SW 1271 (cell line): ENCODE measurements at places on chromosomes 12 and 14.

DNA sequence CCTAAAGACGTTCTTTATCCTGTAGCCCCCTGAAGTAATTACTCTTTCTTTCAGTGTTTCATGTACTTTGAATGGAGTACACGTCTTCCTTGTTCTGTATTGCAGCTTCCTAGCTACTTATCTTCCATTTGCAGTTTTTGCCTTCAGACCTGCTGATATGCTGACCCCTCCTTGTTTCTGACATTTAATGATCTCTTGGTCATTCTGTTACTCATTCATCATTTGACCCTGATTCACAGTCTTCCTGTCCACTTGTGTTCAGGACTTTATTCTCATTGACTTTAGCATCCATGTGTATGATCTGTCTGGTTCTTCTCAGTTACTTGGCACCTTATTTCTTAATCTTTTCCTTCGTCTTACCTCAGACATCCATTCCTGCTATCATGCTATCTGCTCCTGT lies 22.2 kb downstream of the CPSF2 start:
- DNase-seq: no peak

DNA sequence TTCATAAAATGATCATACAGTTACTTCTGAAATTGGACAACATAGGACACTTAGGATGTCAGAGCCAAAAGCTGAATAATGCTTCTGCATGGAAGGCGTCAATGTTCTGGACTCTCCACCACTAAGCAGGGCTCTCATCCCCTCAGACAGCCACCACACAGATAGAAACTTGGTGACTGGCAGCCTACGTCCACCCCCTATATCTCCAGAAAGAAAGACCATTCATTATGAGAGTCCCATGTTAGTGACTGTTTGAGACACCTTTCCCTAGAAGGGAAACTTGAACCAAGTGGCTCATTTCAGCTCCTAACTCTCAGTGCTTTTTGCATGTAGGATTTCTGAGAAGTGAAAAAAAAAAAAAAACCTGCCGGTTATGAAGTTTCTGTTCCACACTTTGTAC lies 251.0 kb upstream of the FKBP4 start:
- DNase-seq: no peak

- DNase-seq: no peak
Observed at GRCh38 chr12:59393506-59393905, 202.3 kb upstream of the SLC16A7 start.

- no peak for DNase-seq
Observed at GRCh38 chr14:36173161-36173560, 3.4 kb downstream of the PTCSC3 start.

DNA sequence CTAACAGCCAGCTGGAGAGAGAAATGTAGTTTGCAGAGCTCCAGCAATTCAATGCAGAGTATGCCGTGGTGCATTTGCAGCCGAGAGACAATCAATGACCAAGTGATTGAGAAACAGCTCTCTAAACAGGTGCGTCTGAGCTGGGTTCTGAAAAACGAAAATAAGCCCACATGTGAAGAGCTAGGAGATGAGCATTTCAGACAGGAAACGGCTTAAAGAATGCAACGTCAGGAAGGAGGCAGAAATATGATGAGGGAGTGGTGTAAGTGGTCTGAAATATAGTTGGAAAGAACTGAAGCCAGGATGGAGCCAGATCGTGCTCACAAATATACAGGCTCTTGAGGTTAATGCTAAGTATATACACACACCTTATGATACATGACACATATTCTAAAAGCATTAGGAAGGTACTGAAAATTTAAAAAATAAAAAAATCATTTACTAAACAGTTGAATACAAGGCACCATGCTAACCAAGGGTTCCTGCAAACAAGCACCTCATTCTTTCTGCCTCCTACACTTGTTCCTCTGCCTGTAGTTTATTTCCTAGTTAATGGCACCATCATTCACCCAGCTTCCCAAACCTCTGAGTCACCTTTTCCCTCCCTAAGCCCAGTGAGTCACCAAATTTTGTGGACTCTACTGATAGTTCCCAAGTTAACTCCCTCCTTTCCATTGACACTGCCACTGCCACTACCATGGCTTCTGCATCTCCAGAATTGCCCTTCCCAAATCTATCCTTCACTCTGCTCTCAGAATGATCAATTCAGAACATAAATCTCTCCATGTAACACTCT lies 2.3 kb upstream of the GARIN2 start:
- peak; percentile 86 for DNase-seq

- no peak for DNase-seq
Observed at GRCh38 chr12:88036353-88036965, 7.3 kb upstream of the C12orf50 start.

DNA sequence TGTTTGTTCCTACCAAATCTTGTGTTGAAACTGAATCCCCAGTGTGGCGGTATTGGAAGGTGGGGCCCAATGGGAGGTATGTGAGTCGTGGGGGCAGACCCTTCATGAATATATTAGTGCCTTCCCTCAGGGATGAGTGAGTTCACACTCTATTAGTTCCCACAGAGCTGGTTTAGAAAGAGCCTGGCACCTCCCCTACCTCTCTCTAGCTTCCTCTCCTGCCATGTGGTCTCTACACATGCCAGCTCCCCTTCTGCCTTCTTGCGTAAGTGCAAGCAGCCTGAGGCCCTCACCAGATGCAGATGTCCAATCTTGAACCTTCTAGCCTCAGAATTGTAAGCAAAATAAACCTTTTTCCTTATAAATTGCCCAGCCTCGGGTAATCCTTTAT lies 105.8 kb downstream of the SPTSSA start:
- no peak for DNase-seq

- DNase-seq: no peak
Observed at GRCh38 chr12:109925185-109925840, 25.2 kb downstream of the TCHP start.

DNA sequence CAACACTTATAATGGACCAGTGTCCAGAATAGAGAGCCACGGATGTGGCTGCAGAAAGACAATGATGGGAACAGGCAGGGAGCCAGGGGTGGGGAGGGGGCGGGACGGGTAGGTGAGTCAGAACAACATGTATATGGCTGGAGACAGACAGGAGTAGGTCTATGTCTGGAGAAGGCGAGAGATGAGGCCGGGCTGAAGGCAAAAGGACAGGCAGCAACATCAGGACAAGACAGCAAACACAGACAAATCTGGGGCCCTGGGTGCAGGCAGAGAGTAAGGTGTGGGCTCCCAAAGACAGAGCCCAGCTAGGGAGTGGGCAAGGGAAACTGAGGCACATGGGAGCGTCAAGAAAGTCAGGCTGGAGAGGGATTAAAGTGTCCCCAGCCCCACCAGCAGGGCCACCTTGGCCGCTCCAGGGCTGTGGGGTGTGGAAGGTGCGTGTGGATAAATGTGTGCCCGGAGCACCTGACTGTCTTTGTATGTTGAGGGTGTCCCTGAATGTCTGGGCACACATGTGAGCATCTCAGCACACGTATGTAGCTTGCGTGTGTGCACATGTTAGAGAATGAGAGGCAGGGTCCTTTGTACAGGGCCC lies 44.1 kb downstream of the FAM222A start:
- no peak for DNase-seq

DNA sequence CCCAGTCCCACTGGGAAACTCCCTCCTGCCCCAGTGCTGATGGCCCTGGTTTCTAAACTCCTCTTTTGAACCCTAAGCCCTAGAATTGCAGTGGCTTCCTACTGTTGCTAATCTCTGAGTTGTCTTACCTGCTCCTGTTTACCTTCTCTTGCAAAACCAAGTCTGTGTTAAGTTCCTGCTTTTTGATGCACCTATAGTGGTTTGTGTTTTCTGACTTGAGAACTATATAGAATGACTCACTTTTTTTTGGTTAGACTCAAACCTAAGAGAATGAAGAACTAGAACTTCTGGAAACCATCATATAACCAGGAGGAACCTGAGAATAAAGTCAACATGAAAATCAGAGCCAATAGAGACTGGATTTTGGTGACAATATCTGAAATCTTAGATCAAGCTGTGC lies 5.5 kb upstream of the GAS2L3 start:
- no peak for DNase-seq

GRCh38 chr12:121116318-121117225 lies 16.1 kb upstream of the P2RX7 start:
- no peak for DNase-seq

DNA sequence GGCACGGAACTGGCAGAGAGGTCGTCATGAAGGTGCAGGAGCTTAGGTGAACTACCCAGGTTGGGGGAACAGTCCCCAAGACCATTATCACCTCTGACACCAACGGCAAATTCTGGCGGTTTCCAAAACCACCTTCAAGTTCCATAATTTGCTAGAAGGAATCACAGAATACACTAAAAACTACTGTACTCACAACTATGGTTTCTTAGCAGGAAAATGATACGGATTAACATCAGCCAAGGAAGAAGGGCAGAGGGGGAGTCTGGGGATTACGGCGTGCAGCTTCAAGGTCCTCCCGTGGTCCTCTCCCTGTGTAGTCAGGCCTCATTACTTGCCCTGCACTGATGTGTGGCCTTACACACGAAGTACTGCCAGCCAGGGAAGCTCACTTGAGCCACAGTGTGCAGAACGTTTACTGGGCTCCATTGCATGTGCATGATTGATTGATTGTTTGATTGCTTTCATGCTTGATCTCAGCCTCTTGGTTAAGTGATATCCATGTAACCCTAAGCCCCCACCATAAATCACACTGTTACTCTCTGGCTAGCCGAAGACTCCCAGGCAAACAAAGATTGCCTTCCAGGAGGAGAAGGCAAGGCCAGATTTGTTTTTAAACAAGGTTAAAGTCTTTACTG lies 837 bp upstream of the STX2 start:
- DNase-seq: no peak

- DNase-seq: peak; percentile 62
Observed at GRCh38 chr12:32437095-32437515, 37.7 kb downstream of the FGD4 start.
